Pancreas (tissue), 10 donors: ENCODE measurements at places on chromosomes 3 and 15. TPM values are rescaled to one million over a fixed set of nuclear protein-coding genes. Genes with fewer than 3 reads are reported as not detected.

DNA sequence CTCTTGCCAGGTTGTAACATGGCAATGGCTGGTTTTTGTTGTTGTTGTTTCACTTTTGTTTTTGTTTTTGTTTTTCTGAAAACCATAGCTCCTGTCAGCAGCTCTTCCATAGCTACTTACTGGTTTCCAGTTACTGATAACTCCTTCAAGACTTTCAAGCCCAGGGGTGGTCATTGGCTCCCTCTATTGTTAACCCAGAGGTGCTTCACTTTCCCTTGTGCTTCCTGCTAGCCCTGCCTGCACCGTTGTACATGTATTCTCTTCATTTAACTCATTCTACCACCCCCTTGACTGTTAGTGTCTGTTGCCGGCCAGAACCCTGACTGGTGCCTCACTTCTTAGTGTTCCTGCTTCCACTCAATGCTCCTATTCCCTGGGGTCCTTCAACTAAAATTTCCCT, 4.2 kb upstream of the TRAT1 start:
- DNase-seq, result peak; percentile 20

- no peak for DNase-seq
Measured at GRCh38 chr3:44982817-44983216, 6.8 kb downstream of the EXOSC7 start.

DNA sequence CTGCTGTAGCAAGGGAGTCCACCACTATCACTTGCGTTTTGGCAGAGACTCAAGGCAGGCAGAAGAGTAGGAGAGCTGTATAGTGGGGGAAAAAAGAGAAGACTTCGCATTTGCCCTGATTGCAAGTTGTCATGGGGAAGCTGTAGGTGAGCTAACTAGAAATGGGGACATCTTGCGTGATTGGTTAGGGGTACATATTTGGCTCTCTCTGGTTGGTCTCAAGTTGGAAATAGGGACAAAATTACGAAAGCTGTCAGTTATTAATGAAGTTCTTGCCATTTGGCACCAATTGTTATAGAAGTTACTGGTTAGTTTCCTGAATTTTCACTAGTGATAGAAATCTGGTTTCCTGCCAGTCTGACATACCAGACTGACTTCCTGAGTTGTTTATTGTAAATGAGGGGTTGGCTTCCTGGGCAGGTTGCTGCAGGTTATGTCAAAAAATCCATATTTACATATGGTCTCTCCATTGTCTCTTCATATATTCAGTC, 8.2 kb upstream of the SENP7 start:
- DNase-seq, result no peak

- DNase-seq, result no peak
Measured at GRCh38 chr3:88809993-88810392, 297.4 kb upstream of the EPHA3 start.

- no peak for DNase-seq
Measured at GRCh38 chr15:46301291-46301690, 666.5 kb downstream of the SQOR start.

DNA sequence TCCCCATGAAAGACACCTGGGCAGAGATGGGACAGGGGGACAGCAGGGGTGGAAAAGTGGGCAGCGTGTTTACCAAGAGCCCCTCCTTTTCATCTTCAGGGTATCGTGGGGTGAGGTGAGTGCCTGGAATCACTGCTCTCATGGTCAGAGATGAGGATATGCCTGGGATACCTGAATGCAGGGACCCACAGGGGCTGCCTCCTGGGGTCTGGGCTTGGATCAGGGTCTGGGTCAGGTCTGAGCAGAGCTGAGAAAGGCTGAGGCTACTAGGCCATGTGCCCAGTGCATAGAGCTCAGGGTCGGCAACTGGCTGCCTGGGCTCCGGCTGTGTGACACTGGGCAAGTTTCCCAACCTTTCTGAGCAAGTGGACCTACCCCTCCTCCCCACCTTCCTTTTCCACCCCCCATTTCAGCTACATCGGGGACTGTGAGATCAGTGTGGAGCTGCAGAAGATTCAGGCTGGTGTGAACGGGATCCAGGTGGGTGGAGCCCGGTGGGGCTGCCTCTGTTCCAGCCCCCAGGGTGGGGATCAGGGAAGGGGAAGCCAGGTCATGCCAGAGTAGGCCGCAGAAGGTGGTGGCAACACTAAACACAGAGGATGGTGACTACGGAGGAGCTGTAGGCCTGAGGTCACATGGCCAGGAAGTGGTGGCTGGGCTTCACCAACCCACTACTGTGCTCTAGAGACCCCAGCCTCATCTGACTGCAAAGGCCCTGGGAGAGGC, 24.5 kb downstream of the ESYT3 start:
- no peak for DNase-seq

- peak; percentile 59 for DNase-seq
Measured at GRCh38 chr3:171323938-171324536, 136.2 kb downstream of the TNIK start.

- no peak for DNase-seq
Measured at GRCh38 chr3:116350119-116350733, 95.1 kb downstream of the LSAMP start.

GRCh38 chr3:14016900-14017475, 107.7 kb downstream of the CHCHD4 start:
- DNase-seq, result no peak

- peak; percentile 97 for DNase-seq
Measured at GRCh38 chr15:65286704-65287519, at the start of gene PARP16. TSS of gene PARP16 (minus strand) at chr15:65286883. CDS start at chr15:65286426, 457 bp downstream.

DNA sequence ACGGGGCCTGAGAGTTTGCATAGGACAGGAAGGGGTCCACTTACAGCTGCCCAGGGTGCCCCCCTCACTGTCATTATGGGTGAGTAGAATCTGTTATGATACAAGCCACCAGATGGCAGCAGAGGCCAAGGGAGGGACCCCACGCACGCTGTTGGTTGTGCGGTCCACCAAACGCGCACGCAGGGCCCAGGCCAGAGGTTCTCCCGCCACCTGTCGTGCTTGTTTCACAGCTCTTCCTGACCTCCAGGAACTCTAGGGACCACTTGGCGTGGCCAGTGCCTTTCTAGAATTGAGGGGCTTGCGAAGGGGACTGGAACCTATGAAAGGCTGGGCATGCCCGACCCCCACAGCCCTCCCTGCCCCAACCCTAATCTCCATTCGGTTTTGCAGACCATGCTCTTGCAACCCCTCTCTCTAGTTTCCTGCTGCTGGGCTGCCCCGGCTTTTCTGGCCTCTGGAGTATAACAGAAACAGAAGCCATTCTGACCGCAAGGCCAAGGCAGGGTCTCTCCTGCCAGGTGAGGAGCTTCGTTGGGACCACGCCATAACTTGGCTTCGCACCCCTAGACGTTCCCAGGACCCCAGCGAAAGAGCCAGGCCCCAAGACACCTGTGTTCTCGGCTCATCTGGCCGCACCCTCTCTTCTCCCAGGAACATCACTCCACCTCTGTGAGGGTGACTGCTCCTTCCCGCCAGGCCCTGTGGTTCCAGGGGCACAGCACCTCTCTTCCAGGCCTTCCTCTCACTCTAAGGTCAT, 46.0 kb downstream of the ALDH1L1 start:
- DNase-seq, result peak; percentile 84

- no peak for DNase-seq
Measured at GRCh38 chr15:73996939-73997338, 2.4 kb downstream of the PML start.

DNA sequence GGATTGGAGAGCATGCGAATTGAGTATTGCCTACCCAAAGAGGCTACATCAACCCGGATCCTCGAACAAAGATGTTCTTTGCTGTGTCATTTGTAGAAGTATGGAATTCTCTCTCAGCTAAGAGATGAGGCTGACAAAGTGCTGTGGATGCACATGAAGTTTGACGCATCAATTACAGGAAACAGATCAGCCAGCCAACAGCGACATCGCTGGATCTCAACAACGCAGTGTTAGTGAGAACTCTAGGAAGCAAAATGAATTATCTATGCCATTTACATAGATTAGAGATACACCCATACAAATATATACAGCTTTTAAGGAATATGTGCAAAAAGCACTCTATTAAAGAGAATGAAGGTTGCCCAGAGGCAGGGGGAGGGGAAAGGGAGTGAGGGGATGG, 160.6 kb upstream of the RGMA start:
- no peak for DNase-seq

GRCh38 chr15:89196994-89197393, 24.4 kb downstream of the RLBP1 start:
- DNase-seq, result peak; percentile 36

- no peak for DNase-seq
Measured at GRCh38 chr15:89085289-89085926, 2.8 kb upstream of the ABHD2 start.

- DNase-seq, result no peak
Measured at GRCh38 chr3:98692787-98693473, 70.2 kb upstream of the ST3GAL6 start.

DNA sequence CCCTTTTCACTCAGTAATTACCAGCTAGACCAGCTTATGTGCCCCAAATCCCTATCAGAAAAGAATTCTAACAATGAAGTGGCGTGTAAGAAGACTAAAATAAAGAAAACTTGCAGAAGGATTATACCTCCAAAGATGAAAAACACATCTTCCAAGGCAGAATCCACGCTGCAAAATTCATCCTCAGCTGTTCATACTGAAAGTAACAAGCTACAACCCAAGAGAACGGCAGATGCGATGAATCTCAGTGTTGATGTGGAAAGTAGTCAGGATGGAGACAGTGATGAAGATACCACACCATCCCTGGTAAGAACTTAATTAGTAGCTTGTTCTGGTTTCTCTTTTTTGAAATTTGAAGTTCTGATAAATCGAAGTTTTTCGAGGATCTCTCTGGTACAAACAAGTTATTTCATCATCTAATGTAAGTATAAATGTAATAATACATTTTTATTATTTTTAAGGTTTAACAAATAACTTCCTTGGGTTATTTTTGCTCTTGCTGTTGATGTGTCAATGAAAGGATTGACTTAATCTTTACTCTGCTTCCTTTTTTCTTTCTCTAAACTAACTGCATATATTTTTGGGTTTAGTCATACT, 1.4 kb downstream of the WDR76 start:
- no peak for DNase-seq

GRCh38 chr15:71424765-71425164, 309.5 kb downstream of the THSD4 start:
- no peak for DNase-seq

GRCh38 chr3:78337801-78338211, 1297.9 kb downstream of the ROBO2 start:
- DNase-seq, result no peak

DNA sequence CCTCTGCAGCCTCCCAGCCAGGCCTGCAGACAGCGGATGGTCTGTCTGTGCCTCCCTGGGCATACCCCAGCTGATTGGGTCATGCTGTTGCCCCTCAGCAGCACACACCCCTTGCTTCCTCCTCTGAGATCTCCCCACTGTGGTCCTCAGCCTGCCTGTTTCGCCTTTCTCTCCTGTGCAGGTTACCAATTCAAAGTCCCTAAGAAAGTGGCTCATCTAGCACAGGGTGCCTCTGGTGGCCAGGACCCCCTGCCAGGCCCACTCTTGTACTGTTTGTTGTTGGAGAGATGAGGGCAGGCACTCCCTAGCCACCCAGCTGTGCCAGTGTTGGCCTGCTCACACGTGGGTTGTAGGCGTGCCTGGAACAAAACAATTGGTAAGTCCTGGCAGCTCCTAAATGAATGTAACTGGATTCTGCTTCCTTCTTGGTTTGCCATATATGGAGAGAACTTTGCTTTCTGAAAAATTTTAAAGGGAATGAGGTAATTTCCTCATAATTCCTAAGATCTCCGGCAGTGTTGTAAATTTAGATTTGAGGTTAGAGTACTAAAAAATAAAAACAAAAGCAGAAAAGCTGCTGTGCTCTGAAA, 213.2 kb upstream of the IL12A start:
- no peak for DNase-seq

DNA sequence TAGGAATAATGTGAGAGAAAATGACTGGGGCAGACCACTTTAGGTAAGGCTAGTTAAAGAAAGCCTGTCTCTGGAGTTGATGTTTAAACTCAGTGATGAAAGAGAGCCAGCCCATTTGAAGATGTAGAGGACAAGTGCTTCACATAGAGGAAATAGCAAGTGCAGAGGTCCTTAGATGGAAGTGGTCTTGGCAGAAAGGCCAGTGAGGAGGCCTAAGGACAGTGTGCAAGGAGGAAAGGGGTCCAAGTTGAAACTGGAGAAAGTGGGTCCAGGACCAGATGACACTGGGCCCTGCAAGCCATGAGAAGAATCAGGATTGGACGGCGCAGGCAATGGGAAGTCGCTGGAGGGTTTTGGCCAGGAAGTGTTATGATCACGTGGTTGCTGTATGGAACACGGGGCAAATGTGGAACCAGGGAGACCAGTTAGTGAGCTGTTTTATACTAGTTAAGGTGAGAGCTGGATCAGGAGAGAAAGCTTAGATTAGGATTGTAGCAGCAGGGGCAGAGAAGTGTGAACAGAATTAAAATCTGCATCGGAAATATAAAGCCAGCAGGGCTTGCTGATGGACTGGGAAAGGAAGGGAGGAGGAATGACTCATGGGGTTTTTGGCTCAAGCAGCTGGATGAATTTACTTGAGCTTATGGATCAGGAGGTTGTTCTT, 48.0 kb upstream of the SCAANT1 start:
- DNase-seq, result no peak

STRIT1 gene
- polyA plus RNA-seq, result 0.73 TPM

SEMA3F gene
- polyA plus RNA-seq, result 8.8 TPM

GOLGA8T gene
- polyA plus RNA-seq, result 0.53 TPM

NPAP1 gene
- 1.1 TPM for polyA plus RNA-seq

SYNPR gene
- polyA plus RNA-seq, result not detected

DLL4 gene
- polyA plus RNA-seq, result 4.8 TPM
